ENCODE measurements at places on chromosomes 16 and 17.

GRCh38 chr17:73292031-73292531 is 19.7 kb downstream of the CDC42EP4 start:
- no peak for DNase-seq

DNA sequence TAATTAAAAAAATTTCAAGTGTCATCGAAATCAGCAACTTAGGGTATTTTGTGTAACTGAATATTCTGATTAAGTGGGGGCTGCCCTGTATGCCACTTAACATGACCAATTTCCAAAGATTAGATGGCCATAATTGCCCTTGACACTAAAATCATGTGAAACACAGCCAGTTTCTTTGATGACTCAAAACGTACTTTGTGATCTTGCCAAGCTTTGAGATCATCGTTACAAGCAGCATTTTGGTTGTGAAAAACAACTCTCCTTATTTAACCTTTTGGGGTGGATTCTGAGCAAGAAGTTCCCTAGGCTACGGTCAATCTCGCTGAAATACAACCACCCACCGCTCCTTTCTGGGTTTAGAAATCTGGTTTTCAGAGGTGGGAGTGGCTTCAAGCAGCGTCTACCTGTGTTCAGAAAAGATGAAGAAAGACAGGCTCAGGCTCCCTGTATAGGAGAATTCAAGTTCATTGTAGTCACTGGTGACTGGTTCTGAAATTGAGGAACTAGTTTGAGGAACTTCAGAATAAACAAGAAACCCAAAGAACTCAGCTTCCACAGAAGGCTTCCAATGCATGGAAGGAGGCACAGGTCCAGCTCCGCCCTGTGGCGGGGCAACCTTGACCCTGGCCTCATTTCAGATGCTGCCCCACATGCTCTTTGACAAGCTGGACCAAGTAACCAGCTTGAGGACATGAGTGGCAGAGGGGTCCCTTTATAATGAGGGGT is 9.4 kb downstream of the MAP3K14 start:
- DNase-seq: peak; percentile 73

DNA sequence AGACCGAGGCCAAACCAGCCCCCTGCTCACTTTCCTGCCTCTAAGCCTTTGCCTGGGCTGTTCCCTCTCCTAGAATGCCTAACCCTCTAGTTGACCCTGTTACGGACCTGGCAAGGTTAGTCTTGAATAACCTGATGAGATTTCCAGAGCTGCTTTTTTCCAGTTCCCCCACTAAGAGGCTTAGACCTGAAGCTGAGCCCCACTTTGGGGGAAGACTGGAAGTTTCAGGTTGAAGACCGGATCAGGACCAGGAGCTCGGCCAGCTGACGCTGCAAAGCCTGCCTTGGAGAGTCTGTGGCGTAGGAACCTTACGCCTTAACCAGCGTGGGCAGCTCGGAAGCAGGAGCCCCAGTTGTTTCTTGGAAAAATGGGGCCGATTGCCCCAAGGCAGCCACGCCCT is 129.8 kb downstream of the OR1D5 start:
- no peak for DNase-seq

- no peak for DNase-seq
These were observed 681 bp downstream of the TMEM102 start for GRCh38 chr17:7435676-7436555.

DNA sequence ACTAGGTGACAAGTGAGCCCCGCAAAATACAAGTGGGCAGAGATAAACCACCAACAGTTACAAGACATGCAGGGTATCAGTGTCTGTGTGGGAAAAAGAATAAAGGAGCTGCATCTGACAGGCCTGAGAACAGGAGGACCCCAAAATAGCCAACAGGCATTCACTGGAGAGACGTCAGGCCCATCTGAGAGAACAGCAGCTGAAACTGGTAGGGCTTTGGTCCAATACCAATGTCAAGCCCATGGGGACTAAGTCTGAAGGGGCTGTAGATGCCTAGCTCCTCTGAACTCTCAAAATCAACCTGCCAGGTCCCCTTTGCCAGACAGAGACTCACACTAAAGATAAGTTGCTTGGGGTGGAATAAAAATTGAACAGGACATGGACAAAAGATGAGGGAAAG is 30.5 kb upstream of the TANC2 start:
- no peak for DNase-seq

DNA sequence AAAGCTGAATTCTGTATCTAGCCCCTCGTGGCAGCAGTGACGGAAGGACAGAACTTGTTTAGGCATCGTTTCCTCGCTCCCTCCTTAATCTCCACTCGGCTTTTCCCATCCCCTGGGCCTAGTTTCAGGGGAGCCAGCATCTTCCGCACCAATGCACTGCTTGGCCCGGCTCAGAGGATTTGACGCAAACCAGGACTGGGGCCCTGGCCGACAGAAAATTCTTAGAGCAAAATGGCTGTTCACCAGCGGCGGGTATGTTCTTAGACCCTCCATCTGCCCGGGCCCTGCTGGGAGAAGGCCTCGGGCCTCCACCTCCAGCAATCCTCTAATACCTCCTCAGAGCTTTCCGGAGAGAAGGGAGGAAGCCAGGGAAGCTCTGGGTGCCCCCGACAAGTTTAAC is 54.6 kb downstream of the TBC1D16 start:
- no peak for DNase-seq

DNA sequence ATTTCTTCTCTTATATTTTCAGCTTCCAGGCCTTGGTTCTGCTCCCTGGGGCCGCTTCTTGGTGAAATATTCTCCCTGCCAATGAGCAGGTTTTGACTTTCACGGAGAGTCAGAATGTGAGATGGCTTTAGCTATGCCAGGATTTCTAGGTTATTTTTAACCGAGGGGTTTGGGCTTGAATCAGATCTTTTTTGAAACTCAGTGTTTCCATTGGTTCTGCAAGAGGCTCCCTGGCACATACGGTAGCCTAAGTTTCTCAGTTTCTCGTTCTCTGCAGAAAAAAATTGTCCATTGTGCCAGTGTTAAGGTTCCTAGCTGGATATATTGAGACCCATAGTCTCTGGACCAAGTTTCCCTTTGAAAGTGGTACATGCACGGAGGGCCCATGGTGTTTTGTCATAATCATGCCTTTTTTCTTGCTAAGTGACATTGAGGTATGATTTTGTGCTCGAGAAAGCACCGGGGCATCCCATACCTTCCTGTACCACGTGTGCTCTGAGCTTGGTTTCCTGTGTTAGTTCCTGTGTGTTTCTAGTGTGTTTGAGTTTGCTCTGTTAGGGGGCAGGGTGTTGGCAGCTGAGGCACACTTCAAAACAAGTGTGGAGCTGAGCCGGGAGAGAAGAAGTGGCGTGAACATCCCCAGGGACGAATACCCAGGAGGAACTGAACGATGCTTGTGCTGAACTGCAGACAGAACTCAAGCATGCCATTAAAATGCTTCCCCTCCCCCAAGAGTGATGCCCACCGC is 127.2 kb downstream of the HS3ST3B1 start:
- peak; percentile 20 for DNase-seq

DNA sequence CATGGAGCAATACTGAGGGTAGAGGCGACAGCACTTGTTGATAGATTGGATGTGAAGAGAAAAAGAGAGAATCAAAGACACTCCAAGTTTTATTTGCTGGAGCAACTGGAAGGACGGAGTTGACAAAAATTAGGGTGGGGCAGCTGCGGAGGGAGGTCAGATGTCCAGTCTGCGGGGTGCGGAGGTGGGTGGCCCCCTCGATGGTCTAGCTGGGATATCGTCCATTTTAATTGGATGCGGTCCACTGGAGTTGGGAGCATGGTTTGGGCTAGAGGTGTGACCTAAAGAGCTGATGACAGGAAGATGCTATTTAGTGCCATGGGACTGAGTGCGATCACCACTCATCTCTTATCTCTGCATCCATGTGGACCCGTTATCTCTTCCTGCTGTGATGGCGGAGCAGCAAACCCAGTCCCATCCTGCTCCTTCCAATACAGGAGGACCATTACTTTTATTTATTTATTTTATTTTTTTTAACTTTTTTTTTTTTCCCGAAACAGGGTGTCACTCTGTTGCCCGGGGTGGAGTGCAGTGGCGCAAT is 48.3 kb upstream of the CBX4 start:
- DNase-seq: no peak

GRCh38 chr16:67093098-67093726 is 16.5 kb upstream of the PHAF1 start:
- DNase-seq: no peak

DNA sequence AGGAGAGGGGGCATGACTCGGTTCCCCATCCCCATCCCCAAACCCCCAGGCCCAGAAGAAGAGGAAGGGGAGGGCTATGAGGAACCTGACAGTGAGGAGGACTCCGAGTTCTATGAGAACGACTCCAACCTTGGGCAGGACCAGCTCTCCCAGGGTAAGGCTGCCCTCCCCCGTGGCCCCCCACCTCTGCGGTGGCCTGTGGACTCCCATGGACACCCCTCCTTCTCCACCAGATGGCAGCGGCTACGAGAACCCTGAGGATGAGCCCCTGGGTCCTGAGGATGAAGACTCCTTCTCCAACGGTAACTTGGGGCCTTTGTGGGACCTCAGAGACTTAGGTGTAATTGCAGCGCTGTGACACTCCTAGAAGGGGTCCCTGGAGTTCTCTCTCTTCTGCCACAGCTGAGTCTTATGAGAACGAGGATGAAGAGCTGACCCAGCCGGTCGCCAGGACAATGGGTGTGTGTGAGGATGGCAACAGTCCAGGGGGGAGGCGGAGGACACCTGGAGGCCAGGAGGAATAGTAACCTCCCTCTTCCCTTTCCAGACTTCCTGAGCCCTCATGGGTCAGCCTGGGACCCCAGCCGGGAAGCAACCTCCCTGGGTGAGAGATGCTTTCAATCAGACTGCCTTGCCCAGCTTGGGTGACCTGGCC is 5.6 kb downstream of the CD19 start:
- no peak for DNase-seq

DNA sequence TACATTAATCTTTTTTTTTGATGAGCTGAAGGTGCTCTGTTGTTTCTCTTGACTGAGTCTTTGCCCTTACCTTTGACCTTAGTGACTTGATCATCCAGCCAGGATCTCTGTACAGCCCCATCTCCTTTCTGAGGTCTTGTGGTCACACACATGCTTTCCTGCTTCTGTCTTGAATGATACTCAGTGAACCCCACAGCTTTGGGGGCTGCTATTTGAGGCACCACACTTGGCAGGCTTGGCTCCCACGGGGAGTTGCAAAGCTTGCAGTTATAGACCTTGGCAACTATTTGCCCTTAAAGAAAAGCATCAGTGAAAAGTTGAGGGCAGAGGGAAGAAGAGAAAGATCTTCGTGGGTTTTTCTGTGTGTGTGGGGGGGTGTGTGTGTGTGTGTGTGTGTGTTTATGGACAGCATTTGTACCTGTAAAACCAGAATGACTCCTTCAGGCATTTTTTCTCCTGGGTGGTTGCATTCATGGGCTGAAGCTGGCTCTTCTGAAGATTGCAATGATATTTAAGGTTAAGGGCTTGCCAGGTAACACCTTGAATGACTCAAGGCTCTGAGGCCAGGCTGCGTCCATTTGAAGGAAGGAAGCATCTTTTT is 101.6 kb downstream of the MSI2 start:
- no peak for DNase-seq

DNA sequence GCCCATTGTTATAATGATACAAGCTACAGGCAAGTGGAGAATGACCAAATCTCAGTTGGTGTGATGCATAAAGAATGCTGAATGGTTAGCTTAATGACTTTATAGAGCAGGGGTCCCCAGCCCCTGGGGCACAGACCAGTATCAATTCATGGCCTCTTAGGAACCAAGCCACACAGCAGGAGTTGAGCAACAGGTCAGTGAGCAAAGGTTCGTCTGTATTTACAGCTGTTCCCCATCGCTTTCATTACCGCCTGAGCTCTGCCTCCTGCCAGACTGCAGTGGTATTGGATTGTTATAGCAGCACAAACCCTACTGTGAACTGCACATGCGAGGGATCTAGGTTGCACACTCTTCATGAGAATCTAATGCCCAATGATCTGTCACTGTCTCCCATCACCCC is 114.0 kb upstream of the ZFHX3 start:
- DNase-seq: no peak

- no peak for DNase-seq
These were observed 70.4 kb upstream of the CLEC18A start for GRCh38 chr16:69880640-69881133.

- DNase-seq: no peak
These were observed 4.3 kb downstream of the DUS1L start for GRCh38 chr17:82061047-82061925.

DNA sequence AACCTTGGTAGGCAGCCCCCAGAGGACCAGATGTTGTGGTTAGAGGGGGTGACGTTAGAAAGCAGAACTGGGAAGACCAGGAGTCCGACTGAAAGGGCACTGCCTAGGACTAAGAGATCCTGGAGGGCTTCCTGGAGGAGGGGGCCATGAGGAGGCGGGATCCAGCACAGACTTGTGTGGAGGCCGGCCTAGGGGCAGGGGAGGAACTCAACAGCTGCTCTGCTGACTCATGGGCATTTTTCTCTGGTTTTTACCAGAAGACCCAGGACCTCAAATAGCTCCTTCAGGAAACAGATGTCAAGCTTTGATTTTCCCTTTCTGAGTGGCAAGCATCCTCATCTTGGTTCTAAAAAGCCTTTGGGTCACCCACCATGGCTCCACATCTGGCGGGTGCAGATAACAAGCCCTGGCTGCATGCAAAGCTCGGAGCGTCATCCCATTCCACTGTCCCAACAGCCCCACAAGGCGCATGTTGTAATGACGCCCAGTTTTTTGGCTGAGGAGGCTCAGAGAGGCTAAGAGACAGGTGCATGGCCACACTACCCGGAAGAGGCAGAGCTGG is 29.0 kb downstream of the IL21R start:
- DNase-seq: no peak

DNA sequence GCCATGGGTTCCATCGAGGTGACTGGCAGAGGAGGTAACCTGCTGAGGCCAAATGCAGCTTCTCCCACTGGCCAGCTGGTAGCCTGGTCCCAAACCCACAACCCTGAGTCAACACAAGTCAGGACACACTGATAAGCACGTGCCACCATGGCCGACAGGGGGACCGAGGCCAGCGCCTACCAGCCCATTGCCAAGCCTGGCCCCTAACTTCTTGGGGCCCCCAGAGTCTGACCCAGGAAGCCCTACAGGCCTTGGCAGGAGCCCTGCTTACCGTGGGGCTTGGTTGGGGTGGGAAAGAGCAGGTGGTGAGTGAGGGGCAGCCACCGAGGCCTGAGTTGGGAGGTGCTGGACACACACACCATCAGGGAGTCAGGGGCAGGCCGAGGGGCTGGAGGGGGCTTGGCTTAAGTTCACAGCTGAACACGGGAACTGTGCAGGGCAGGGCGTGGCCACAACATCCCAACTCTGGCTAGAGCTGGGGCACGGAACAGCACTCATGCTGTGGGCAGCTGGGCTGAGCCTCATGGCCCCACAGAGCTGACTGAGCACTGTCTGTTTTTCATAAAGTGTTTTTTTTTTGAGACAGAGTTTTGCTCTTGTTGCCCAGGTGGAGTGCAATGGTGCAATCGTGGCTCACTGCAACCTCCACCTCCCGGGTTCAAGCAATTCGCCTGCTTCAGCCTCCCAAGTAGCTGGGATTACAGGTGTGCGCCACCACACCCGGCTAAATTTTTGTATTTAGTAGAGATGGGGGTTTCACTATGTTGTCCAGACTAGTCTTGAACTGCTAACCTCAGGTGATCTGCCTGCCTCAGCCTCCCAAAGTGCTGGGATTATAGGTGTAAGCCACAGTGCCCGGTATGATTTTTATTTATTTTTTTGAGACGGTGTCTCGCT is 5.5 kb downstream of the MRPL28 start:
- DNase-seq: no peak
